ENCODE measurements at places on chromosomes 7 and 10. TPM values are rescaled to one million over a fixed set of nuclear protein-coding genes. Genes with fewer than 3 reads are reported as not detected.

Gene PTF1A
- total RNA-seq, result not detected

Gene HABP2
- 0.08 TPM for total RNA-seq

Gene HYAL4
- 0.05 TPM for total RNA-seq

Gene BTBD16
- 0.11 TPM for total RNA-seq

All from A375 (cell line).